ENCODE measurements at places on chromosomes 2 and 18.
A peak's percentile ranks its signal among the peaks of the same experiment; 100 is the strongest.

- DNase-seq = no peak
Measured at GRCh38 chr2:142472382-142472781, 341.6 kb upstream of the LRP1B start.

DNA sequence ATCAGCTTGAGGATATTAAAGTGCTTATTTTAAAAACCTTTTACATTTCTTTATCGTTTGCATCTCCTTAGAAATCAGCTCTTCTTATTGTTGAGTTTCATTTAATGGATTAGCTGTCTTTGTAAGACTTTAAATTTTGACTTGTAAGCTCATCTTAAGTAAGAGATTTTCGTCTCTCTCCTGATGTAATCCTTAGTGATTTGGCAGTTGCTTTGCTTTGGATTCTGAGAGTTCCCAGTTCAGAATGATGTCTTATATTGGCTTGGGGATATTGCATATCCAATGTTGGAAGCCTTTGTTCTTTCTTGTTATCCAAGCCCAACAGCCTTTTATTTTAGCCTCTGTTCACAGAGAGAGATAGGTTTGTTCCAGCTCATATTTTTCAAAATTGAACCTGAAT, 212.1 kb downstream of the ARL6IP6 start:
- no peak for DNase-seq

DNA sequence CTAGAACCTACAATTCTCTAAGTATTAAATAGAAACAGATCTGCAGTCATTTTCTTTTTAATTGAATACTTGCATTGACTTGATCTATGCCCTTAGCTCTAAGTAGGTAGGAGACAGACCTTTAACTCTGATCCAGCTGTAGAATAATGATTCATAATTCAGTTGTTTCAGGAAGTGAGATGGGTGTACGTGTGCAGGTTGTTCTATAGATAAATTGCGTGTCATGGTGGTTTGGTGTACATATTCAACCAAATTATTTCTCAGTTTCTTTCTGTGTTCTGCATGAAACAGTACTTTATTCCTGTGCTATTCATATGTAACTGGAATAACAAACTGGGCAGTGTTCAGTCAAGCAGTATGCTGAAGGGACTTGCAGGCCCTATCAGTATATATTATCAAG, 34.3 kb upstream of the CD226 start:
- no peak for DNase-seq

GRCh38 chr2:12282780-12283695, 433.7 kb upstream of the TRIB2 start:
- DNase-seq = no peak

DNA sequence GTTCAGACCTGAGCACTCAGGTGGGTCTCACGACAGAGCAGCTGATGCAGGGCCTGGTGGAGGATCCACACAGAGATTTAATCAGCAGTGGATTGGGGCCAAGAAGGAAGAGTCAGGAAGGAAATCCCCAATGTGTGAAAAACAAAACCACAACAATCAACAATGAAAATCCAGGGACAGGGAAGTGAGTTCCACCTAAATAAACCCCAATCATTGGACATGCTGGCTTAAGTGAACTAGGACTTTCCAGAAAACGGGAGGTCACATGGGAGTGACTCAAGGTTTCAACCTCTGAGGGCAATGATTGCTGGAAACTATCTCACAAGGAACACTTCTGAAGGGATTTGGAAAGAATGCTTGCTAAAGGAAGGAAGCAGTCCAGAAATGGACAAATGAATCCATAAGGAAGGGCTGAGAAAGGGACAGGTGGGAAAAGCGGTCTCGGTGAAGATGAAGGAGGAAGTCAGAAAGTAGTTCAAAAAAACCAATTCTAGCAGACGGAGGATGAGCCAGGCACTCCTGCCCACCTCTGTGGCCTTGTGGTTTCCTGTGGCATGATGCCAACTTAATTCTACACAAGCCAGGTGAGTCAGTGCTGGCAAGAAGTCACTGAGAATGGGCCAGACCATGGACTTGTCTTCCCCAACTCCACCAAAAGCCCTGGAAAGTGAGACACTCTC, 15.4 kb upstream of the XDH start:
- DNase-seq = no peak

- DNase-seq = no peak
Measured at GRCh38 chr2:229838729-229839128, 83.1 kb downstream of the TRIP12 start.

DNA sequence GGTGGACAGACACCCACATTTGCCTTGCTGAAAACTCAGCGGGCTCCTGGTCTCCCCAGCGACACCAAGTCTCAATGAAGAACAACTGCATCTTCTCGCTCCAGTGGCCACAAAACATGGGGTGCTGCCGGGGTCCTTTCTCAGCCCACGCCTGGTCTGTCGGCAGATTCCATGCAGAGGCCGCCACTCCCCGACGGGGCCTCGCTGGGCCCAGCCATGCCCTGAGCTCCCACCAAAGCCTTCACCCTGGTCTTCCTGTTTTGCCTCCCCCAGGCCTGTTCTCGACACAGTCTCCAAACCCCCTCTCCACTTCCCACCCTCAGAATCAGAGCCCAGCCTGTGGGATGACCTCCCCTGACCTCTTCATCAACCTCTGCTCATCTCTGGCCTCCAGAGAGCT, 31.2 kb downstream of the DIPK1C start:
- no peak for DNase-seq

GRCh38 chr2:132680544-132680943, 10.5 kb upstream of the LYPD1 start:
- no peak for DNase-seq

GRCh38 chr18:3692113-3692621, 242.2 kb downstream of the TGIF1 start:
- DNase-seq = no peak

GRCh38 chr2:202423139-202423538, 47.0 kb downstream of the BMPR2 start:
- no peak for DNase-seq

GRCh38 chr2:171529914-171530313, 7.6 kb downstream of the CYBRD1 start:
- DNase-seq = no peak

DNA sequence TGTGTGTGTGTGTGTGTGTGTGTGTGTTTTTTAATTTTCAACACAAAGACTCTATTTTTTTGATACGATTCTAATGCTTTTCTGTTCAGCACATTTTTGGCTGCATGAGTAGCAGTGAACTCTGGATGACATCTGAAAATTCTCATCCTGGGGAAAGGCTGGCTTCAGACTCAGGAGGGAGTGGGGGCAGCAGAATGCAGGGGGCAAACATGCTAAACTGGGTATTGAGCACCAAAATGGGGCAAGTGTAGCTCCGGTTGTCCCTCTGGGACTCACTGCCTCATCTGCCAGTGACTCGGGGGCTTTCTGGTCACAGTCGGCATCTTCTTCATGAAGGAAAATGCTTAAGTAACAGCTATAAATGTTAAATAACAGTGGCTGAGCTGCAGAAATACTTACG, 116.8 kb upstream of the PID1 start:
- DNase-seq = no peak

DNA sequence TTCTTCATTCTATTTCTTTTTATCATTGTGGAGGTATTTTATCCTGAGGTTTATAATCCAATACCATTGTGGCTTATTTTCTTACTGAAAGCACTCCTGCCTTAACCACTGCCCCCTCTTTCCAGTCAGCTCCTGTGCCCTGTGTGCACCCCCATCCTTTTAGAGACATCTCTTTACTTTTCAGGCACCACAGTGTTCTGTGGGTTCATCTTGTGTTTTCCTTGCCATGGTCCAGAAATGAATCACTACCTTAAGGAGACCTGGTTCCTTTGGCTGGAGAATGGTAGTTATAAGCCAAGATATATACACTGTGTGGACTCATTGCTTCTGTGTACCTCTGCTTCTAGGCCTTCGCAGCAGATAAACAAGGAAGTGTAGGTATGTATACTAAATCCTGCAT, 278.3 kb downstream of the PTGR3 start:
- DNase-seq = no peak

- DNase-seq = no peak
Measured at GRCh38 chr2:219744066-219744465, 116.6 kb downstream of the SLC4A3 start.

GRCh38 chr2:239716536-239717318, 308.4 kb downstream of the NDUFA10 start:
- peak; percentile 48 for DNase-seq

DNA sequence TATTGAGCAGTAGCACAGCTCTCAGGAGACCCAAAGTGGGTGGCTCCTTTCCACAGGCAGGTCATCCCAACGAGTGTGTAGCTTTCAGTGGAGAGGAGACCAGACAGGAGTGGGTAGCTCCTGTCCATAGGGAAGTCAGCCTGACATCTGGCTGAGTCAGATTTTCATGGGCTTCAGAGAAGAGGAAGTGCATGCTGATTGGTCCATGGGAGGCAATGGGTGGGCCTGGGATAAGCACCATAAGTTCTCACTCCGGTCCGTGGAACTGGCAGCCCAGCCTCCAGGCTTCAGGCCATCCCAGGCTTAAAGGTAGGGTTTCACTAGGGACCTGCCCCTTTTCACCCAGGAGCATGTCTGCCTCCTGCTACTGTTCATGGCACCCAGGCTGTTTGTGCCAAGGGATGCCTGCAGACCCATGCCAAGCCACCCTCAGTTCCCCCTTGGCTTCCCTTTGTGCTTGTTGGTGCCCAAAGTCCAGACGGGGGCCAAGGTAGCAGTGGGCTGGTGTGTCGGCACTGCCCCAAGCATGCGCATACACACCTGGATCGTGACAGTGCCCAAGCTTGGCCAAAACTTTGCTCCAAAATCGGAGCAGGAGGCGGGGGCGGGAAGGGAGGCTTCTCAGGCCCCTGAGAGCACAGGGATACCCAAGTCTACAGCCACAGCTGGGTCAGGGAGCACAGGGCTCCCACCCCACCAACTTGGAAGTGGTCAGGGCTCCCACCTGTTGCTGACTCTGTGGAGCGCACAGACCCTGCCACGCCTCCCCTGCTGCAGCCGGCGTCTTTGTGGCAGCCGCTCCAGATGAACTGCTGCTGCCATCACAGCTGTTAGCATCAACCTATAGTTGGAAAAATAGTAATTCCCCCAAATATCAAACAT, 26.4 kb downstream of the MARCHF7 start:
- peak; percentile 9 for DNase-seq

DNA sequence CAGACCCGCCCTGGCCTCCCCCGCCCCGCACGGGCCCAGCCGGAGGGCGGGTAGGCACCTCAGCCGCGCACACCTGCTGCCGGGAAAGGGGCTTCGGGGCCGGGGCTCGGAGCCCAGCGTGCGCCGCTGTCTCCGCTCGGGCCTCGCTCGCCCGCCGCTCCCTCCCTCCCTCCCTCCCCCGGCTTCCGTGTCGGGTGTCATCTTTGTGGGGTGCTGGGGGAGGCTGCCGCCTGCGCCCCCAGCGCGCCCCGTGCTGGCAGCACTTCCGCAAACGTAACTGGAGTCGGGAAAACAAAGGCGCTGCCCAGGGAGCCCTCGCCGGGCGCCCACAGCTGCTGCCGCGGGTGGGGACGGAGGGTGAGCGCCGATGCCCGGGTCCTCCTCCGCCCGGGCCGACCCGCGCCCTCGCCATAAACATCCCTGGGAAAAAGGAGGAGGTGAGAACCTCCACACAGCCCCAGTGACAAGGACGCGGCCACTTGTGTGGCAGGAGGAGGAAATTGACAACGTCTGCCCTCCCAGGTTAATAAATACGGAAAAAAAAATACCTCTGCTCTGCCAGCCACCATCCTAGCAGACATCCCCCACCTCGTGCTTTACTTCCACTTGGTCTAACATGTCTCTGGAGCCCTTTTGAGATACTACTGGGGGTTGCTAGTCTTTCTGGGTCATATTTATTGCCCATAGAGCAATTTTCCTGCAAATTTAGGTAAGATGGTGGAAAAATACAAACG, 550 bp downstream of the MFSD6 start:
- DNase-seq = no peak

- DNase-seq = no peak
Measured at GRCh38 chr2:127675331-127676261, at the start of gene LIMS2. LIMS2 (minus strand) TSS chr2:127675530; CDS start chr2:127675024, 506 bp downstream.

GRCh38 chr18:24019641-24020331, 5.2 kb downstream of the TTC39C start:
- no peak for DNase-seq

- DNase-seq = no peak
Measured at GRCh38 chr18:13136056-13136903, 82.3 kb upstream of the LDLRAD4 start.

DNA sequence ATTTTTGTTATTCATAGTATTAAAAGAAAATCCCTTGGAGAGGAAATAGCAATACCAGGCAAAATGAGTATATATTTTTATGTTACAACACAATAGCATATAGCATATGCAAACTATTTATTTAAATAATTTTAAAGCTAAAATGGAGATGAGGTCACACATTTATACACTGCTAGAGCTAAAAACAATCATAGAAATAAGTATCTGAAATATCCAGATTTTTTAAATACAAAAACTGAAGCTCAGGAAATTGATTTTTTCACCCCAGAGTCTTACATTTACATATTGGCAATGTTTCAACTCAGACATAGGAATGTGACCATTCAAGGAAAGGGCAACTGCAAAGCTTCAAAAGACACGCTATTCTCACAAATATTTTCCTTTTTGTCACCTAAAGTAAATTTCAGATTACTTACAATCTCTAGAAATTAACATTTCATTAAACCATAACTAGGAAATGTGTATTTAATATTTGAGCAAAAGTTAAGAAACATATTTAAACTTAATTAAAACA, 8.9 kb downstream of the TFPI start:
- DNase-seq = no peak

DNA sequence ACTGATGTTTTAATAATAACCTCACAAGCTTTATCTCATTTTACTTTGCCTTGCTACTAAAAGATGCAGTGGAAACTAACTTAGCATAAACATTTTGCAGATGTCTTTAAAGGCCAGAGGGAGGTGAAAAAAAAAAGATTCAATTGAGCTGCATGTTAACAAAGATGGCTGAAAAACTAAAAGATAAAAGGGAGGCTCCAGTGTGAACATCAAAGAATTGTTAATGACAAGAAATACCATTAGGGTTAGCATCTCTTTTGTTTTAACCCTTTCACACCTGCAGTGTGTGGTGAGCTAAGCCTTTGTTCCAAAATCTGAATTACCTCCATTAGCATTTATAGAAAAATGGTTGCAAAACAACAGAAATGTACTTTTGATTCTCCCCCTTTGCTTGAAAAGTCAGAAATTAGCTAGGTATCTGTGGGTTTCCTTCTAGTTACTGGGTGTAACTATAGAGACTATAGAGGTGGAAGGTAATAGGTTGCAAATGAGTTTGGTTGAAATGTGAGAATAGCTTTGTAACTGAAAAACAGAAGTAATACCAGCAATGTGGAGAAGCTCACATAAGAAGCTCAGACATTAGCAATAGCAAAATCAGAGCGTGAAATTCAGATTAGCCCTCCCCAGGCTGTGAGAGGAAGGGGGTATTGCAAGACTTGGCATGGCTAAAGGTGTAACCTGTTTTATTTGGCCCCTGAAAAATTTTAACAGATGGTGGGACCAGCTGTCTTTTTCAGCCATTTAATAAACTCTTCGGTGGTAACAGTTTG, 34.8 kb upstream of the SP5 start:
- DNase-seq = no peak
